ENCODE measurements at places on chromosomes 7 and 10.

DNA sequence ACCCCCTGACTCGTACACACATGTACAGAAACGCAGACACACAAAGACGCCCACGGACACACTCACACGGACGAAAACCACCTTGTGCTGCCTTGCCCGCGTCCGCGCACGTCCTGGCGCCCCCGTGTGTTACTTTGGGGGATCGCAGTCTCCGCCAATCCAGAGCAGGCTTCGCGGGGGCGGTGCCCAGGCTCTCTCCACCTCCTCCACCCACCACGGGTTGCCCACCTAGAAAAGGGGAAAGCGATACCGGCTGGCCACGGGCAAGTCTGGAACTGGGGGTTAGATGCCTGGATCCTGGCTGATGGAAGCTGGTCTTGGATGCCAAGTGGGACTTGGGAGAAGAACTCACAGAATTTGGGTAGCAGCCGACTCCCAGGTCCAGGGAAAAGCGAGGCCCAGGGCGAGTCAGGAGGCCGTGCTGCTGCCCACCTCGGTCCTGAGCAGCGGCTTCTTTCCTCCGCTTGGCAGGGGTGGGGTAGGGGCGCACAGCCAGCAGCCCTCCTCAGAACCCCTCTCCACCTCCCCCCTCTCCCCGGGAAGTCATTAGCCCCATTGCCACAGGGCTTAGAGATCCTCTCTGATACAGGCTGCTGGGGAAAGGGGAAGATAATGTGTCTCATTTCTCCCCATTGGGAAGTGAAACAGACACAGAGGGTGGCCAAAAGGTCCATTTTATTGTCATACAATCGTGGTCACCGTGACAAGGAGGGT, 4.6 kb upstream of the VGF start:
- DNase-seq: peak; percentile 83

DNA sequence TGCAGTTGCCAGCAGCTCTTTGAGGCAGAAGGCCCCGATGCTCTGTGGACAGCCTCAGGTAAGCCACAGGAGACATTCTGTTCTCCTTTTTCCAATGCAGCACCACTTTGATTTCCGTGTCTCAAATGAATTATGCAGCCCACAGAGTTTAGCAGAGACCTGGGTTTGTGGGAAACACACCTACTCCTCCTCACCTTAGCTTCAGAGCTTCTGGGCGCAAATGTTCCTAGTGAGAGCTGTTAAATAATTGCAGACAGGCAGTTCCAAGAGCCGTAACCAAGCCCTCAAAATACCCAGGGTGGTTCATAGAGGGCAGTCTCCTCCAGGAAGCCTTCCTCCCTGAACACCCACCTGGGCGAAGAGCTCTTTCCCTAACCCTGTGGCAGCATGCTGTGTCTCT, 69.2 kb upstream of the AGK start:
- DNase-seq: no peak

GRCh38 chr10:34178196-34178595, 636.9 kb downstream of the PARD3 start:
- no peak for DNase-seq

GRCh38 chr7:106052681-106053080, 59.4 kb downstream of the SYPL1 start:
- DNase-seq: no peak

DNA sequence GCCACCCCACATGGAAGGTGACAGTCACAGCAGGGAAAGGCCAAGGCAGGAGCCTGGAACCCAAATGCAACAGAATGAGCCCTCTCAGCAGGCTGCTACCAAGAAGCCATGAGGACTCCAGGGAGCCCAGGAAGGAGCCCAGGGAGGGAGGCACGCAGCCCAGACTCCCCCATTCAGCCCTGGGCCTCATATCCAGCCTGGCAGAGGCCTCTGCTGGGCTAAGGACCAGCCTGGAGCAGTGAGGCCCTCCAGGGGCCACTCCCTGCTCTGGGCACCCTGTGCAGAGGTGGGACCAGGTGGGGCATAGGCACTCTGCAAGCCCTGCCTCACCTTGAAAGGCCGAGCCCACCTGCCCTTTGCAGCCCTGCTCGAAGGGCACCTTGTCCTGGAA, 25.8 kb upstream of the ZNF488 start:
- DNase-seq: no peak

DNA sequence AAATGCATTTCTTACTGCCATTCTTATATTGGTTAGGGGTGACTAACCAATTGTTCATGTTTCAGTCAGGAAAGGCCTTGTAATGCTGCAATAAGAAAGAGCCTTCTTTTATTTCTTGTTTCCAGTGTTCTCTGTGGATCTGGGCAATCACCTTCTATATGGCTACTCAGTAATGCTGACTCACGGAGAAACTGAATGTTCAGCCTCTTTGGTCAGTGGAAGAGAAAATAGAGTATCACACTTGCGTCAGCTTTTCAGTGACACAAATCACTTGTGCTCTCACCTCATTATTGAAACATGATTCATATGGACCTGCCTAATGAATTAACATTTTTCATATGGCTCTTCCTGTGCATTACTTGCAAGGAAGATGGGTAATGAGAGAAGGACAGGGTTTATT, 243.9 kb upstream of the POT1 start:
- no peak for DNase-seq

DNA sequence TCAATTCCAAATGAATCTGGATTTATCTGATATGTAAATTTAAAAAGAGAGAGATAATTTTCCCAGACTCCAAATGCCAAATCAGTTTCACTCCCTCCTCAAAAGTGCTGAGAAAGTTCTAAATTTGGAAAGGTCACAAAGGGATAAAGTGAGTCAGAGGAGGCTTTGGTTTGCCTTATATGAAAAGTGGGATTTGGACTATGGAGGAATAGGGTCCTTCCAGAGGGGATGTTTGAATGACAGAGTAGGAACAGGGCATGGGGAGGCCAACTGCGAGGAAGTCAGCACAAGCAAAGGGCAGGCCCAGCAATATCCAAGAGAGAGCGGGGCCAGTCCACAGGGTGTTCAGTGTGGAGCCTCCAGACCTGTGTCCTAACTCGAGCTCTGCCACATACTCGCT, 9.8 kb upstream of the FAS start:
- no peak for DNase-seq

GRCh38 chr7:91043924-91044645, 220.1 kb upstream of the FZD1 start:
- DNase-seq: no peak

- DNase-seq: peak; percentile 23
Measured at GRCh38 chr7:36784991-36785940, 61.0 kb upstream of the AOAH start.

- DNase-seq: no peak
Measured at GRCh38 chr10:22992621-22993020, 64.8 kb downstream of the ARMC3 start.

DNA sequence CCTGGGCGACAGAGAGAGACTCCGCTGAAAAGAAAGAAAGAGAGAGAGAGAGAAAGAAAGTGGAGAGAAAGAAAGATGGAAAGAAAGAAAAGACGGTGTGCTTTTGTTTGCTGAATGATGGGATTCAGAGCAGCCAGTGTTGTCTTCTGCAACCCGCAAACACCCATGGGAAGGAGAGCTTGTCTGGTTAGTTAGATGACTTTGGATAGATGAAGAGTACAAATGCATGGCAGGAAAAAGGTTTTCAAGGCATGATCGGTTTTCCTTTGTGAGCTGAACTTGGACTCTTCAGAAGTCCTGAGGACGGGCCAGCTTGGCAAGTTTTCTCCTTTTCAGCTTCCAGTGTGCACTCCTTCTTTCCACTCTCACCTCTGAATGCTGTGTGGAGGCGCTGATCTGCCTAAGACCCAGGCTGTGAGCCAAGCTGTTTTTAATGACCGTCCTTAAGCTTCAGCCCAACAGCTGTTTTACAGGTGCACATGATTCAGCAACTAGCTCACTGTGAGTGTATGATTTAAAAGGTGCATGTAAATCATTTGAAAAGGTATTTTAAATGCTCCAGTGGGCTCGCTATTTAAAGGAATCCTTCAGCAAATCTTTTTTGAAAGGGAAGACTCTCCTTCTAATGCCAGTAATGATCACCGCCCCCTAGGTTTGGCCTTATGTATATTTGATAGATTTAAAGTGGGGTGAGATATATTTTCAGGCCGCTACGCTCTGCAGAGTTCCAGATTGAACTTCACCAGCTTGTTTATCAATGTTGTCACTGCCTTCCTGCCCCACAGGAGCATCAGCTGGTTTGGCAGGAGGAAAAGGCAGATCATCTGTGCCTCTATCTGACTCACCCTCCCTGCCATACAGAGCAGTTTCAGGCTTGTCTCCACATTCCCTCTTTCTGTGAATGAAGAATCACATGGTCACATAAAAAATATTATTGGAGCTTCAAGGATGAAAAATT, 115.0 kb downstream of the PLXDC2 start:
- no peak for DNase-seq

DNA sequence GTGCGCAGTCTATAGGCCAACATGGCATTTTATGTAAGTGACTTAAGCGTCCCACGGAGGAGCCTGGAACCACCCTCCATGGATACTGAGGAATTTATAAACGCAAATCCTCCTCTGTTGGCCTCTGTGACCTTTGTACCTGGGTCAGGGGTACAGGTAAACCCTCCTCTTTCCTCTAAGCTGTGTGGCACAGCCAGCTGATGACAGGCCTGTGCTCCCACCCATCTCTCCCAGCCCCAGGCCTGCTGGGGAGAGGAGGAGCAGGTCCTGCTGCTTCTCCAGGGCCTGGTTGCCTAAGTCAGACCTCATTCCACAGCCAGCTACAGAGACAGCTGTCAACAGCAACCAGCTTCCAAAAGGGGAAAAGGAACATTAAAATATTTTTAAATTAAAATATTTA, 5.0 kb downstream of the AVPI1 start:
- no peak for DNase-seq

DNA sequence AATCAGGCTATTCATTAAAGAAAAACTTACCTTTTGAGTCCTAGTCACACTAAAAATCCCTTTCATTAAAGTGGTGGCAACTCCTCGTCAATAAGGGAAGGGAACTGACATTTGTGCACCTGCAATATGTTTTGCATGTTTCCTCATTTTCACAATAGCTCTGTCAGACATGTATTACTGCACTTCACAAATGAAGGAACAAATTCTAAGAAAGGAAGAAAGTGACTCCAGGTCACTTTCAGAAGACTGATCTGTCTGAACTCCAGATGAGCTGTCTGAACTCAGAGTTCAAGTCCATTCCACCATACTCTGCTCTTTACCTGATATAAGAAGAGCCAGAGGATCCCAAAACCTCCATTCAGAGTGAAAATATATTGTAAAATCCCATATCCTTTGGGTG, 50.3 kb upstream of the GSAP start:
- DNase-seq: no peak

GRCh38 chr10:80170641-80171040, 34.7 kb downstream of the ANXA11 start:
- DNase-seq: no peak

GRCh38 chr7:127754457-127754856, 102.5 kb downstream of the SND1 start:
- DNase-seq: no peak

DNA sequence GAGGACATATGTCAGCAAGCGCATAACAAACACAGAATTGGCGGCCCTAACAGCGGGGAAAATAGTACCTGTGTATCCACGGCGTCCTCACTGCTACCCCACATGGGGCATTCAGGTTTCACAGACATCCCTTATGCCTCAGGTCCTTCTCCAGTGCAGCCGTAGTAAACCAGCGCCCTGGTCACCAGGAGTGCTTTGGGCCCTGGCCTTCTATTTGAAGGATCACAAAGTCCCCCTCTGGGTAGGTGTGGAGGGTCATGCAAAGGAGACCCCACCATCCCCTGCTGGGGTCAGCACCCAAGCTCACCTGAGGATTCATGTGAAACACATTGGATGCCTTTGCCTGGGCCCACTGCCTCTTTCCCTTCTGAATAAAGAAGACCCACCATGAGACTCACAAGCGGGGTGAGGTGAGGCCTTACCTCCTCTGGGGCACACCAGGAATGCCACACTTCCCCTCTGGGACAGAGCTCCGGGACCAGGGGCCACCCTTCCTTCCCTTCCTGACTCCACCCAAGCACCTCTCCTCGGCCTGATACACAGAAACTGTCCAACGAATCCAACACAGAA, 18.8 kb downstream of the CLRN3 start:
- no peak for DNase-seq

GRCh38 chr10:59257224-59257623, 80.8 kb downstream of the PHYHIPL start:
- DNase-seq: no peak

- DNase-seq: no peak
Measured at GRCh38 chr7:138223402-138223879, 147.2 kb downstream of the AKR1D1 start.

DNA sequence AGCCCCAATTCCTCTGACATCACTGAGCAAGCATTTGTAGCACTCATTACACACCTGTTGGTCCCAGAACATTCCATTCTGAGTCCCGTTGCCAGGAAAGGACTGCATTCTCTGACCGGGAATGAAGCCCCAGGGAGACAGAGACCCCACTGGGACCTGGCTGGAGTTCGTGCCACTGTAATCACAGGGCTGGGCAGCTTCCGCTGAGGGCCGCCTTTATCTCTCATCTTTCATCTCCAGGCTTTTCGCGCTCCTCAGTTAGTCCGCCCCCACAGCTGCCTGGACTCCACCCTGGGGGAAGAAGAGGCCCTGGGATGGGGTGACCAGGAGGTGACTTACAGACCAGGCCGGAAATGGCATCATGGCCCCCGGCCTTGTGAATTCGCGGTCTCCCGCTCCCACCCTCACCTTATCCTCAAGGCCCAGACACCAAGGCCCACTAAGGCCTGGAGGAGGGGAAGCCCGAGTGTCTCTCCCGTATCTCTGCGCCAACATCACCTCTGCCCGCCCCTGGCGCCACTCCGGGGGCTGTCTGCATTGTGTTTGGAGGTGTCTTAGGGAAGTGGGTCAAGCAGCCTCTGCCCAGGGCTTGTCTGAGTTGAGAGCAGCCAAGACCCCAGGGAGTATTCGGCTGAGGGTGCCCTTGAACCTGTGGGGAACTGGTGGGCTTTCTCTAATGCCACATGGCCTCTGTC, 75.4 kb downstream of the PROSER2 start:
- DNase-seq: no peak

GRCh38 chr7:14598978-14599377, 303.6 kb downstream of the DGKB start:
- DNase-seq: no peak

DNA sequence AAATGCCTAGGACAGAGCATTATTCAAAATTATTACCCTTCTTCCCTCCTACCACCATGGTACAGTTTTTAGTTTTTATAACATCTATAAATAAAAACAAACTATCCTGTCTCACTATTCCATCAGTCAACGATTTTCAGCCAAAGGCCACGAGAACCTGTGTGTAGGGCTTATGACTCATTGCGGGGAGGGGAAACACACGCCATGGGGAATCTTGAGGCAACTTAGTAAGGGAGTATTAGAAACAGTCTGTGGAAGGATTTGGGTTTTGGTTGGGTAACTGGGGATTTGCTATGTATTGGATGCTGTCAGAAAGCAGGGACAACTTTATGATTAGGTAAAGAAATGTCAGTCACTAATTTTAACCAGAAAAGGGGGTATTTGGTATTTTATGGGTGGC, 14.7 kb downstream of the GPR141 start:
- no peak for DNase-seq

Measured in stimulated activated CD4-positive, alpha-beta T cell treated with anti-CD3 and anti-CD28 coated beads, Interleukin-12 subunit alpha, Interleukin-12 subunit beta, amount 100 ng/mL, for 24 hours (primary cell).